OCI-LY7 (cell line): ENCODE measurements at places on chromosomes 2 and 18. TPM values are rescaled to one million over a fixed set of nuclear protein-coding genes. Genes with fewer than 3 reads are reported as not detected.

- no peak for DNase-seq
Measured at GRCh38 chr18:10413722-10414121, 40.7 kb upstream of the APCDD1 start.

GRCh38 chr2:46118656-46119371 is 178.4 kb upstream of the EPAS1 start:
- no peak for DNase-seq

GRCh38 chr2:177808984-177809809 is 263.4 kb downstream of the PDE11A start:
- no peak for DNase-seq

HOXD12 gene
- 0.25 TPM in 1 of 2 replicates, not detected in the other for total RNA-seq

LIMS4 gene
- 0.57 and 1.2 TPM in 2 replicates for total RNA-seq

DNA sequence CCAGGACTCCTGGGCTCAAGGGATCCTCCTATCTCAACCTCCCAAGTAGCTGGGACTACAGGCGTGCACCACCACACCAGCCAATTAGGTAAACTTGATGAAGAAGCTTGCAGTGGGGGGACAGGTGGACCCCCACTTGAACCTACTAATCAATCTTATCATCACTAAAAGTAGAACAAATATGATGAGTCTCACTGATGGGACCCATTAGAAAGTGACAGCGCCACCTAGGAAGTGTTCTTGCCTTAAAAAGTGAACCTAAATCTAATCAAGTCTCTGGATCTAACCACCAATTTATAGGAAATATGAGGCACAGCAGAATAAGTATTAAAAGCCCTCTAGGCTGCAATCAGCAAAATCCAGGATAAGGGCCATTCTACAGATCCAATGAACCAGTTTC is 79.2 kb downstream of the BIN1 start:
- peak; percentile 6 for DNase-seq

DNA sequence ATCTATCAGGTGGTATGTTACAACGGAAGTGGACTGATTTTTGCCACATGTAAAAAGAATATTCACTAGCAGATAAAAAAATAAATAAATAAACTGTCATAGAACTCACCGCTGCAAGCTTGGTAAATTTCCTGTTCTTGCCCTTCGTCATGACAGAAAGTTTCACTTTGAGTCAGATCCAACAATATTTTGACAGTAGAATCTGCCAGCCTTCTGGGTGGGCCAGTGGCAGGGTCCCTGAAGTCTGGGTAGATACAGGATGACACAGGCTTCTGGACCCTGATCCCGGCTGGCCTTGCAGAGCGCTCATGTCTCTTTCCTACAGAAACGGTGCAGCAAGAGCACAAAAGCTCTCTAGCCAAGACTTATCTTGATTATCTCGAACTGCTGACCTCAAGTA is 97.8 kb upstream of the PMAIP1 start:
- DNase-seq, result no peak

STON1 gene
- 0.51 and 0.96 TPM in 2 replicates for total RNA-seq

- DNase-seq, result no peak
Measured at GRCh38 chr18:78368726-78369125, 610.9 kb upstream of the SALL3 start.

GRCh38 chr2:171411791-171412483 is 21.9 kb downstream of the METTL8 start:
- DNase-seq, result no peak

GRB14 gene
- not detected in 2 replicates for total RNA-seq

NT5C1B gene
- total RNA-seq, result not detected in 2 replicates

DNA sequence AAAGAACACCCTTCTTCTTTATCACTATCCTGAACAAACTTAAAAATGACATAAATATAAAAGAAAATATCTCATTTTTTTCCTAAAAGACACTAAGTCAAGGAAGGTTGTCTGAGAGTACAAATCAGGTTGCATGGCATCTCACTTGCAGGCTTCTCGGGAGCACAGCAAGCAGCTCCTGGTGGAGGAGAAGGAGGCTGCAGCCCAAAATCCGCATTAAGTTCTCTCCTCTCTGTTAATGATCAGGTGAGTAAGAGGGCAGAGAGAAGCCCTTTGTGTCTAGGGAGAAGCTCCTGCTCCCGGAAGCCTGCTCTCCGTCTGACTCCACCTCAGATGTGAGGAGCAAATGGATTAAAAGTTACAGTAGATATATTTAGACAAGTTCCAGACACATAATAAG is 35.0 kb upstream of the DOK6 start:
- DNase-seq, result no peak

- DNase-seq, result no peak
Measured at GRCh38 chr2:84776011-84776410, 104.9 kb downstream of the TRABD2A start.

DNA sequence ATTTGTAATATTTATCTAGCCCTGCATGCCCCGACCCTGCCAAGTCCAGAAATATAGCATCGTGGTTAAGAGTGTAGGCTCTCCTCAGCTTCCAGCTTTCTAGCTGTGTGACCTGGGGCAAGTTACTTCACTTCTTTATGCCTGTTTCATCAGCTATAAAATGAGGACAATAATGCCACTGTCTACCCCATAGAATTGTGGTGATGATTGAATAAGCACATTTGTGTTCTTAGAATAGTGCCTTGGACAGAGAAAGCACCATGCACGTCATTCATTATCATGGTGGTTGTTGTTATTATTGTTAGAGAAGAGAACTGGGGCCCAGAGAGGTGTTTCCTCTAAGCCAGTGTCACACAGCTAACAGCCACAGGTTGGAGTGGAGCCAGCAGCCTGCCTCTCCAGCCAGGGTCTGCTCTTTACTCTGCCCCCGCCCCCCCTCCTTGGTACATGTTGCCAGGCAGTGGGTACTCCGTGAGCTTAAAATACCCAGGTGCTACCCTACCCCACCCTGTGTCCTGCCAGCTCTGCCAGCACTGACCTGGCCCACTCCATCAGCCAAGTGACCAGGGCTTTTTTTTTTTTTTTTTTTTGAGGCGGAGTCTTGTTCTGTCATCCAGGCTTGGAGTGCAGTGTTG is 202.1 kb downstream of the CTIF start:
- no peak for DNase-seq

GRCh38 chr2:219448776-219449341 is 14.2 kb downstream of the SPEG start:
- no peak for DNase-seq

WDR54 gene
- total RNA-seq, result 82.5 and 89.5 TPM in 2 replicates

ABCG8 gene
- not detected in 2 replicates for total RNA-seq

SEPTIN10 gene
- total RNA-seq, result not detected in 2 replicates

- no peak for DNase-seq
Measured at GRCh38 chr2:16228951-16229350, 288.6 kb downstream of the MYCN start.

ABCA12 gene
- not detected in 2 replicates for total RNA-seq

DNA sequence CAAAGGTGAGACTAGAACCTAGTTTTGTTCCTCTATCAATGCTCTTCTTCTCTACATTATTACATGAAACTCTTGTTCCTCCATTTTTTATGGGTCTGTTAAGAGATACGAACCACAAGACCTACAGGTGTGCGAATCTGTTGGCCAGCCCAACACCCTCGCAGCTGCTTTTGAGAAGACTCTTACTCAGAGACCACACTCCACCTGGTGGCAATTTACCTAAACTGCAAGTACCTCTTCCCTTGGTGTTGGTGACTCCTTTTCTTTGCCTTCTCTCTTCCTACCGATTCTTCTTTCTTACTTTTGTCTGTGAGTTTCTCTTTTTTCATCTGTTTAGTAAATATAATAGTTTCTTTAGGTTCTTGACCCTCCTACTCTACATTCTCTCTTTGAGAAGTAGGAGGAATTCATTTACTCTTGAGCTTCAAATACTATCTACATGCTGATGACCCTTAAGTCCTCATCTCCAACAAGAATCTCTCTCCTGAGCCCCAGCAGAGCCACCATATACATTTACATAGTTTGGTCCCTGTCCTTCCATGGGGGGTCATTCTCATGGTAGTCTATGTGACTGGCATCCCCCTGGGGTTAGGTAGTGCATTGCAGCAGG is 81.8 kb upstream of the GAREM1 start:
- DNase-seq, result peak; percentile 62
